ENCODE measurements at places on chromosomes 5 and 9. TPM values are rescaled to one million over a fixed set of nuclear protein-coding genes. Genes with fewer than 3 reads are reported as not detected.

DNA sequence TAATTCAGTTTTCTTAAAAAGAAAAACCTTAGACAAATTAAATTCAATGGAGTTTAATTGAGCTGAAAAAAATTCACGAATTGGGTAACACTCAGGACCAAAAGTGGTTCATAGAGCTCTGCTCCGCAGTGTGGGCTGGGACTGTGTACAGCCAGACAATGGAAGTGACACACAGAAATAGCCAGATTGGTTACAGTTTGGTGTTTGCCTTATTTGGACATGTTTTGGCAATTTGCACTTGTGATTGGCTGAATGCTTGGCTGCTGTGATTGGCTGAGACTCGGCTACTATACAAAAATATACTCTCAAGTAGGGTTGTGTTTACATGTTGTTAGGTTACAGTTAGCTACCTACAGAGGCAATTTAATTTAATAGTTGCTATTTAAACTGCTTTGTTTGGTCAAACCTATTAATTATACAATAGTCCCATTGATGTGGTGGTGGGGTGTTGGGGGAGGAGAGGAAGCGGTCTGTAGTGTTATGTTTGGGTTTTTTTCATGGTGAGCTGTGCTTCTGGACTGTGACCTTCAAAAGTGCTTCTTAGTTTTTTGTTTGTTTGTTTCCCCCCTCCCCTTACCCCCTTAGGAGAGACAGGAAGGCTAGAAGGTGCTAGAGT is 95.2 kb downstream of the CNTLN start:
- H3K4me3 ChIP-seq = no peak overlapping the region
- H3K36me3 ChIP-seq = no peaks in the 10 kb centered on the region
- no peak overlapping the region for H3K27ac ChIP-seq
- H3K27me3 ChIP-seq = no peaks in the 10 kb centered on the region
- H3K4me1 ChIP-seq = no peaks in the 10 kb centered on the region

DNA sequence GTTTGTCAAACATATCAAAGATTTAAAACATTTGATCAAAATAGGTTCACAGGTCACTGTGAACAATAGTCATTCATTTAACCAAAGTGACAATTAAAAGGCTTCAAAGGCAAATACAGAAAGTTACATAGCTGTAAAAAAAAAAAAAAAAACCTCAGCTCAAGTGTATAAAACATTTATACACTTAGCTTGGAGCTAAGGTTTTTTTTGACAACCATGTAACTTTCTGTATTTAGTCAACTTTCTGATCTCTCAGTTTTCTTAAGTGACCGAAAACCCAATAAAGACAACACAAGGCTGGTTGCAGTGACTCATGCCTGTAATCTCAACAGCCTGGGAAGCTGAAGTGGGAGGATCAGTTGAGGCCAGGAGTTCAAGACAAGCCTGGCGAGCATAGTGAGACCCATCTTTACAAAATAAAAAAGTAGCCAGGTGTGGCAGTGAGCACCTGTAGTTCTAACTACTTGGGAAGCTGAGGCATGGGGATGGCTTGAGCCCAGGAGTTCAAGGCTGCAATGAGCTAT is 16.4 kb upstream of the UBTD2 start:
- H3K27ac ChIP-seq = no peak overlapping the region
- no peaks in the 10 kb centered on the region for H3K4me1 ChIP-seq
- no peaks in the 10 kb centered on the region for H3K36me3 ChIP-seq
- no peak overlapping the region for H3K4me3 ChIP-seq

GRCh38 chr9:92395617-92396016 is 8.8 kb downstream of the OGN start:
- H3K4me3 ChIP-seq = no peak overlapping the region
- DNase-seq = no peak
- no peaks in the 10 kb centered on the region for H3K36me3 ChIP-seq
- no peaks in the 10 kb centered on the region for H3K4me1 ChIP-seq
- no peaks in the 10 kb centered on the region for H3K27me3 ChIP-seq

The HMCN2 gene
- total RNA-seq = not detected

The GDF9 gene
- total RNA-seq = 0.68 TPM

Data from activated CD4-positive, alpha-beta memory T cell treated with anti-CD3 and anti-CD28 coated beads, Interleukin-2, amount 10 ng/mL, durations not matched to agents 7 days and 5 days (primary cell).